ENCODE measurements at places on chromosomes 6 and 20.

DNA sequence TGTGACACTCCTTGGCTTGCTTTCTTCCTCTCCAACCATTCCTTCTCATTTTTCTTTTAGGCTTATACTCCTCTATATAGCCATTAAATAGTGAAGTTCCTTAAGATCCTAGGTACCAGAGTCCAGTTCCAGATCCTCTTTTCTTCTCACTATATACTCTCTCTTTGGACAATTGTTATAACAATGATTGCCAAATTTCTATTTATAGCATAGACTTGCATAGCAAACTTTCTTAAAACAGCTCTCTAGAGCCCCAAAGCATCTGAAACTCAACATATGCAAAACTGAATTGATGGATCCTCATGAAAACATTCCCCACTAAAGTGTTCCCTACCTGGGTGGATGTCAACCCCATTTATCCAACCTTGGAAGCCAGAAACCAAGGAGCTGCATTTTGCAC lies 13.4 kb downstream of the PHIP start:
- DNase-seq: no peak

DNA sequence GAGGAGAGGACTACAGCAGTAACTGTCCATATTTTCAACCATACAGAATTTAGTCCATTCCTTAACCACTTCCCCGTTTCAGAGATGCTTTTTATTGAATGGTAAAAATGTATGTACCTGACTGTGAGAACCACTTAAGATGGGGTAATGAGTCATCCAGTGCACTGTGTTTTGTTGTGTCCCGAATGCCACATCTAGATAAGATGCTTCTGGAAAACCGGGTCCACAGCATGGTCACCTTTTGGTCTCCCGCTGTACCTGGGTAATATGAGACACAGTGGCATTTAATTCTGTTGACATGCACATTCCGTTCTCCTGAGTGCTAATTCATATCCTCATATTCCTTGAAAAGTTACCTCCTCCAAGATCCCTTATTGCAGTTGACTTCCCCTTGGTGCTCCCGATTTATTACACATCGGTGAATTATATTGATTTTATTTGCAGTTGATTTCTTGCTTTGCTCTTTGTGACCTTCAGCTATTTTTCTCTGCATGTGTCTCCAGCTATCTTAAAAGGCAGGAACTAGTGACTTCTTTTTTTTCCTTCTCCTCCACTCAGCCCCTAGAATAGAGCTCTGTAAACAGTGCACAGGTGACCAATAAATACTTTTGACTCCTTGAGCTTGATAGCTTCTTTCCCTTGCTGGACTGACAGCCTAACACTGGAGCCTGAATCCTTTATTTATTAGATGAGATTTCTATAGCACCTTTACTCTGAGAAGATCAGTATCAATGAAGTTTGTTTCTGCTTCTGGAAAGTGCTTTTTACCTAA lies 314.6 kb downstream of the ZFAND3 start:
- no peak for DNase-seq

- peak; percentile 47 for DNase-seq
Observed at GRCh38 chr6:128725271-128726233, 157.4 kb upstream of the LAMA2 start.

GRCh38 chr20:24261351-24261750 lies 208.1 kb upstream of the SYNDIG1 start:
- DNase-seq: no peak

- DNase-seq: no peak
Observed at GRCh38 chr6:38654263-38654662, 14.5 kb upstream of the BTBD9 start.

DNA sequence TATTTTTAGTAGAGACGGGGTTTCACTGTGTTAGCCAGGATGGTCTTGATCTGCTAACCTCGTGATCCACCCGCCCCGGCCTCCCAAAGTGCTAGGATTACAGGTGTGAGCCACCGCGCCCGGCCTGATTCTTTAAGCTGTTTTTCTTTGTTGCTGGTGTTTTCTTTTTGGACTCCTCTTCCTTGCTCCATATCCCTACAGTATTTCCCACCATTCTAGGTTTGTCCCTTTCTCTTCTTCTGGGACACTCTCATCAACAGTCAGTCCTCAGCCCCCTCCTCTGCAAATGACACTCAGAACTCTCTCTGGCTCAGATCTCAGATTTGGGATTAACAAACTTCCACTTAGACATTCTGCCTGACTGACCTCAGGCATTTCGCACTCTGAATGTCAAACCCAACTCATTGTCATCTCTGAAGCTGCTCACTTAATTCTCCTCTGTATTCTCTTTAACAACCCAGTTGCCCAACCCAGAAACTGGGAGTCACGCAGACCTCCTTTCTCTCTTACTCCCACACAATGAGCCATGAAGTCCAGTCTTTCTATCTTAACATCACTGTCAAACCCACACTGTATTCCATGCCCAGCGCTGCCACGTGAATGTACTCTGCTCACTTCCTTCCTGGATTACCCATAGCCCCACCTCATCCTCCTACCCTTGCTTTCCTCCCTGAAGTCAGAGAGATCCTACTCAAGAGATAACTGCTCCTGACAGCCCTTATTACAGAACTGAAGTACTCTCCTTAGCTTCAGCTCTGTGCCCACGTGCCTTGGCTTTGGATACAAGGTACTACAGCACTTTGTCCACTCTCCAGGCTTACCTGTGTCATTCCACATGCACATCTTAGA lies 2.6 kb downstream of the MPIG6B start:
- no peak for DNase-seq

DNA sequence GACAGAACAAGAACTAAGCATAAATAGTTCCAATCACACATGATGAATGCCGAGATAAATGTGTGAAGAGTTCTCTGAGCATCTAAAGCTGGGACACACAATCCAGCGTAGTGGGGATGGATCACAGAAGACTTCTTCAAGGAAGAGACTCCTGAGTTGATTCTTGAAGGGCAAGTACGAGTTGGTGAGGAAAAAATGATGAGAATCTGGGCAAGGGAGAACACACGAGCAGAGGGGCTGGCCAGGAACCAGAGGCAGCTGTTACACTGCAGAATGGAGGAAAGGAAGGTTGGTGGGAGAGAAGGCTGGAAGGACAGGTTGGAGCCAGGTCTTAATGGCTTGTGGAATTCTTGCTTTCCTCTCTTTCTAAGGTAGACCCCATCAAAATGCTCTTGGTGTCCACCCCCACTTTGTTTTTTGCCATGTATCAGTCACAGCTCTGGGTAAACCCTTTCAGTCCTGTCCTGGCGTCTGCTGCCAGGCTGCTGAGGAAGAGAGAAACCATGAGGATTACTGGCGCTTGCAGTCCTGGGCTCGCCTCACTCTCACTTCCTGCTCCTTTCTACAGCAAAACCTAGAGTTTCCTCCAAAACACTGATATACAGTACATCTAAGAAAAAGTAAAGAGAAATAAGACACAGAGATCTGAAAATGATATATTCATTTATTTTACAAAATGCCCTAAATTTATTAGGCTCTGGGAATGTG lies 127.6 kb upstream of the FAM184A start:
- no peak for DNase-seq

- DNase-seq: no peak
Observed at GRCh38 chr6:22349051-22349450, 52.2 kb upstream of the PRL start.

DNA sequence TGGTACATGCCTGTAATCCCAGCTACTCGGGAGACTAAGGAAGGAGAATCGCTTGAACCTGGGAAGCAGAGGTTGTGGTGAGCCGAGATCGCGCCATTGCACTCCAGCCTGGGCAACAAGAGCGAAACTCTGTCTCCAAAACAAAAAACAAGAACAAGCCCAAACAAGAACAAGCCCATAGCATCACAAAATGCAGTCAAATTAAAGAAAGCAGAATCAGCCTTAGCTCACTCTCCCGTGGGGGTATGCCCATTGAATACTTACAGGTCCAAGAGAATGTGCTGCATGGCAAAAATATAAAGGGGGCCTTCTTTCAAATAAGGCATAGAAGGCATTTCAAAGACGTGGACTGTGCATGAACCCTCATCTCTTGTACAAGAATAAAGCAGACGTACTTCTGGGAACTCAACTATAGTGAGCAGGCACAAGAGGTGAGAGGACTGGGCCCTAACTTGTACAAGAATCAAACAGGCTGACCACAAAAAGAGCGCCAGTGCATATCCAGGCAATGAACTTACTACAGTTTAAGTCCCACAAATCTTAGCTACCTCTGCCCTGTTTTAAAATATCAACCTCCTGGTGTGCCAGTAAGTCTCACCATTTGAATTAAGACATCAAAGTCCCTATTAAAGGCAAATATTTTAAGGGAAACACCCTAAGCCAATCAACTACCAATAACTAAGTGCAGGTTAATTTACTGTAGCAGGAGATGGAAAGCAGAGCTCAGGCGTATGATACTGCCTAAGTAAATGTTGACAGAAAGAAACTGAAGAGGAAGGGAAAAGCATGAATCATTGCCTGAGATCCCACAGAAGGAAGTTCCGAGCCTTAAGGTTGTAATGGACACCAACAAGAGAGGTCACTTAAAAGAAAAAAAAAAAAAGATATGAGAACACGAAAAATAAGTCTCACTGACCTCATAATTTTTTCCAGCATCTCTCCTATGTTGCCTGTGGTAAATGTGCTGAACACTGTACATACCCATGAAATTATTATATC lies 37.4 kb downstream of the TOMM6 start:
- DNase-seq: peak; percentile 9

DNA sequence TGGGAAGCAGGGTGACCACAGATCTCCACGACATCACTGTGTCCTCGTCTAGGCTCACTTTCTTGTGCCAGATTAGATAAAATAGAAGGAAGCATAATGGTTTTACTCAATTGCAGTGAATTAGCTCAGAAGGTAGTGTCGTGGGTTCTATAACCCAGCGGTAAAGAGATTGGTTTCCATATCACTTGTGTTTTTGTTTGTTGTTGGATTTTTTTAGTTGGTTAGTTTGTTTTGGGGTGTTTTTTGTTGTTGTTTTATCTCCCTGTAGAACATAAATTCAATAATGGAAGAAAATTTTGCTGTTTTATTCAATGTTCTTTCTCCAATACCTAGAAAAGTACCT lies 85.9 kb upstream of the PRSS16 start:
- DNase-seq: no peak

Measured in EL (cell line).